ENCODE measurements at places on chromosomes 11 and 22.

GRCh38 chr11:35042224-35042623 lies 96.7 kb upstream of the CD44 start:
- no peak for DNase-seq

GRCh38 chr11:86940122-86940777 lies 14.9 kb downstream of the FZD4 start:
- DNase-seq: no peak

DNA sequence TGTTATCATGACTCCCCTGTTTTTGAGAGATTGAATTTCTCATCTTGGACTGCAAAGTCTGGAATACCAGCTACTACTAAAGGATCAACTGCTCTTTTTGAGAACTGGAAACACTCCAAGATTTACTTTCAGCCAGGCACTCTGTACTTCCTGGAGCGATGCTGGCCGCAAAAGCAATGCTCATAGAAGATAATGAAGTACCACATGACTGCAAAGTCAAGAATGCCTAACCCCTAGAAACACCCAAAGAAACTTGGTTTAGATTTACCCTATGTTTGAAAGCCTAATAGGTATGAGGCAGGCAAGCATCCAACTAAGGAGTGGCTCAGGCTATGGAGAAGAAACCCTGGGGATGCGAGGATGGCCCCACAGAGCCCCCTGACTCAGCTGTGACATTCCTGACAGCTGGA lies 47.7 kb upstream of the ARHGAP20 start:
- peak; percentile 26 for DNase-seq

DNA sequence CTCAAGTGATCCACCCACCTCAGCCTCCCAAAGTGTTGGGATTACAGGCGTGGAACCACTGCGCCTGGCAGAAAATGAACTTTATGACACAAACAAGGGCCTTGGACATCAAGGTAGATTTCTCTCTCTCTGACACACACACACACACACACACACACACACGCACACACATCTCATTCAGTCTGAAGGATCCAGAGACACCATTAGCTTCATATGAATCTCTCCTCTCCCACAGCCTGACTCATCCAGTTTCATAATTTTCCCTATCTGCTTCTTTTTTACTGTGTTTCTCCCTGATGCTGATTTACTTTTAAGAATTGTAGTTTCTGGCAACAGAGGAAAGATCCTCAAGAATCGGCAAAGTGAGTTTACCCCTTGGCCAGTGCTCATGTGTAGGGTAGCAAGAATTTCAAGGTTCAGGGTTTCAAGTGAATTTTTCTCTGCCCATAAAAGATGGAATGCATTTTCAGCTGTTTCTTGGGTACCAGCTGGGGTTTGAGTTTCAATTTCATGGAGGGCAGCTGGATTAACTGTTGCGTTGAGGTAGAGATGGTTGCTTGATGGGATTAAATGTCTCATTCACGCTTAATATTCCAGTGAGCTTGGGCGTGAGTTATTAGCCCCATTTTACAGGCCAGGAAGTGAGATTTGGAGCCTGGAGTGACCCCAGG lies 3.5 kb downstream of the MYO18B start:
- no peak for DNase-seq

DNA sequence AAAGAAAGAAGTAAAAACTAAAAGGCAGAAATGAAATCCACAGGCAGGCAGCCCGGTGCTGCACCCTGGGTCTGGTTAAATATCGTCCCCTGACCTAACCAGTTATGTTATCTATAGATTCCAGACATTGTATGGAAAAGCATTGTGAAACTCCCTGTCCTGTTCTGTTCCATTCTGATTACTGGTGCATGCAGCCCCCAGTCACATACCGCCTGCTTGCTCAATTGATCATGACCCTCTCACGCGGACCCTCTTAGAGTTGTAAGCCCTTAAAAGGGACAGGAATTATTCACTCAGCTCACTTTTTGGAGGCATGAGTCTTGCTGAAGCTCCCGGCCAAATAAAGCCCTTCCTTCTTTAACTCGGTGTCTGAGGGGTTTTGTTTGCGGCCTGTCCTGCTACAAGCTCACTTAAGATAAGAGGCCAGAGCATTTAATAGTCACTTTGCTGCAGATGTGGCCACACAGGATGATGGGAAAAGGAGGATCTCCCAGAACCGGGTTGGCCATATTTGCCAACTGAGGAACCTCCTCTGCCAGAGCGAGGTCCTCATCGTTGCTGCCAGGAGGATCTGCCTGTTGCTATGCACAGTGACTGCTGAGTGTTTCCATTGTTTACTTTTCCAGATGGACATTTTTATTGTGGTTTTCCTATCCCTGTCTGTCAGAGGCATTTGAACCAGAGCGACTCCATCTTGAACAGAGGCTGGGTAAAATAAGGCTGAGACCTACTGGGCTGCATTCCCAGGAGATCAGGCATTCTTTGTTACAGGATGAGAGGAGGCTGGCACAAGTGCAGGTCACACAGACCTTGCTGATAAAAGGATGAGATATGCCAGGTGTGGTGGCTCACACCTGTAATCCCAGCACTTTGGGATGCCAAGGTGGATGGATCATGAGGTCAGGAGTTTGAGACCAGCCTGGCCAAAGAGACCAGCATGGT lies 10.2 kb downstream of the C11orf96 start:
- DNase-seq: no peak

GRCh38 chr11:961921-962320 lies 36.3 kb downstream of the AP2A2 start:
- peak; percentile 61 for DNase-seq

DNA sequence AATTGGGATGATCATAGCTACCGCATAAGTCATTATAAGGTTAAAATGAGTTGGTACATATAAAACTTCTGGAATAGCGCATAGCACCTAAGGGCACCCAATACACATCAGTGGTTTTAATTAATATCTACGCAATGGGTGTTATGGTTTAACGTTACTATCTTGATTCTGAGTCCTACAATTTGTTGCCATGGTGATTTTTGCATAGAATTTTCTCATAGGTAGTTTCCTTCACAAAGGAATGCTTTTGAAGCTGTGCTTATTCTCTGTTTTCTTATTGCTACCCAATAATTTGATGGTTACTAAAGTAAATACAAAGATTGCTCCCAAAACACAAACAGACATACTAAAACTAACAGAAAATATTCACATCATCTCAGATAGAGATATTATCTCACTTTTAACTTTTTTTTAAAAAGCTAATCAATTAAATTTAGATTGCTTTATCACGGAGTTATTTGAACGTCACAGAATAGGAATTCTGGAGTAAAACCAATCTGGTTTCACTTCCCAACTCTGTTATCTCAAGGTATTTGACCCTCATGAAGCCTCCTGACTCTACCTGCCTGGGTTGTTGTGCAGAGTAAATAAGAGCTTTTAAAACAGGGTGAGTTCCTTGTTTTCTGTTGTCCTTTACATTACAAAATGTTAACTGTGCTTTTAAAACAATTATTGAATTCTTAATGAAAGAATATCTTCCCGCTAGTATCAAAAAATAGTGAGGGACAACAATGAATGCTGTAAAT lies 635.5 kb upstream of the CCDC90B start:
- no peak for DNase-seq

DNA sequence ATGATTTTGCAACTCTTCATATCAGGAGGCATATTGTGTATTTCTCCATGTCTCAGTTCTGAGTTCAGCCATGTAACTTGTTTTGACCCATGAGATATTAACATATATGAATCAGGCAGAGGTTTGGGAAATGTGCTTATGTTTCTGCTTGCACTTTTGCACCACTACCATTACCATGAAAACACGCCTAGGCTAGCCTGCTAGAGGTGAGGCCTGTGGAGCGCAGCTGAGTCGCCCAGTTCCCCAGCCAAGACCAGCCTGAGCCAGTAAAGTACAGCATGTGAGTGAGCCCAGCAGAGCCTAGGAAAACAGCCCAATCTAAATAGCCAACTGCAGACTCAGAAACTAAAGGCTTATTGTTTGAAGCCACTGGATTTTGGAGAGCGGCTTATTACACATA lies 18.4 kb upstream of the MYOD1 start:
- DNase-seq: no peak

DNA sequence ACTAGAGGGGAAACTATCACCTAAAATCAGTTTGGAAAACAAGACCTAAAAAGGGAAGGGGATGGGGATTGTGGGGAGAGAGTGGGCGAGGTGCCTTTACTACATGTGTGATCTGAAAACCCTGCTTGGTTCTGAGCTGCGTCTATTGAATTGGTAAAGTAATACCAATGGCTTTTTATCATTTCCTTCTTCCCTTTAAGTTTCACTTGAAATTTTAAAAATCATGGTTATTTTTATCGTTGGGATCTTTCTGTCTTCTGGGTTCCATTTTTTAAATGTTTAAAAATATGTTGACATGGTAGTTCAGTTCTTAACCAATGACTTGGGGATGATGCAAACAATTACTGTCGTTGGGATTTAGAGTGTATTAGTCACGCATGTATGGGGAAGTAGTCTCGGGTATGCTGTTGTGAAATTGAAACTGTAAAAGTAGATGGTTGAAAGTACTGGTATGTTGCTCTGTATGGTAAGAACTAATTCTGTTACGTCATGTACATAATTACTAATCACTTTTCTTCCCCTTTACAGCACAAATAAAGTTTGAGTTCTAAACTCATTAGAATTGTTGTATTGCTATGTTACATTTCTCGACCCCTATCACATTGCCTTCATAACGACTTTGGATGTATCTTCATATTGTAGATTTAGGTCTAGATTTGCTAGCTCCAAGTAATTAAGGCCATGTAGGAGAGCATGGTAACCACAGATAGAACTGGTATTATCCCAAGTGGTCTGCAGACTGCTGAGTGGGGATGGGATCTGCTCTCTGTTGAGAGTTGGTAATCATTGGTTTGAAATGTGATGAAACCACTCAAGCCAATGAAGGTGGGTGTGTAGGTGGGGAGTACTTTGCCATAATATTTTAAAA lies 3.6 kb downstream of the NEAT1 start:
- no peak for DNase-seq

DNA sequence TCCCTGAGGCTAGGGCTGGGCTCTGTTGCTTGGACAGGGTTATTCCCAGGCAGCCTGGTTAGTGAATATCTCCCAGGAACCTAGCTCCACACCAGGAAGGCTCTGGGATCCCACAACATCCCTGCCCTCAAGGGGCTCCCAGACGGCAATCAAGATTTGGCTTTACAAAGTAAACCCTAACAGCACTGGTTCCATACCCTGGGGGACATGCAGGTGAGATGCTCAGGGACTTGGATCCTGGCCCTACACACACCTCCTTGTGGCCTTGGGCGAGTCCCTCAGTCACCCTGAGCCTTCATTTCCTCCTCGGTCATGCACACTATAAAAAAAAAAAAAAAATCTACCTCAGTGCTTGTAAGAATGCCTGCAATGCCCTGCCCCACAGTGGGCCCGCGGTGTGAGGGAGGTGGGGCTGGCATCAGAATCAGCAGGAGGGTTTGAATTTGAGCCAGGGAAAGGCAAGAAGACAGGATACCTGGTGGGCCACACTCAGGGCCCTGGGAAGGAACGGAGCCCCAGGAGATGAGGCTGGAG lies 86.3 kb downstream of the MORC2 start:
- DNase-seq: no peak

GRCh38 chr22:36368359-36368983 lies 19.3 kb downstream of the MYH9 start:
- DNase-seq: peak; percentile 96

DNA sequence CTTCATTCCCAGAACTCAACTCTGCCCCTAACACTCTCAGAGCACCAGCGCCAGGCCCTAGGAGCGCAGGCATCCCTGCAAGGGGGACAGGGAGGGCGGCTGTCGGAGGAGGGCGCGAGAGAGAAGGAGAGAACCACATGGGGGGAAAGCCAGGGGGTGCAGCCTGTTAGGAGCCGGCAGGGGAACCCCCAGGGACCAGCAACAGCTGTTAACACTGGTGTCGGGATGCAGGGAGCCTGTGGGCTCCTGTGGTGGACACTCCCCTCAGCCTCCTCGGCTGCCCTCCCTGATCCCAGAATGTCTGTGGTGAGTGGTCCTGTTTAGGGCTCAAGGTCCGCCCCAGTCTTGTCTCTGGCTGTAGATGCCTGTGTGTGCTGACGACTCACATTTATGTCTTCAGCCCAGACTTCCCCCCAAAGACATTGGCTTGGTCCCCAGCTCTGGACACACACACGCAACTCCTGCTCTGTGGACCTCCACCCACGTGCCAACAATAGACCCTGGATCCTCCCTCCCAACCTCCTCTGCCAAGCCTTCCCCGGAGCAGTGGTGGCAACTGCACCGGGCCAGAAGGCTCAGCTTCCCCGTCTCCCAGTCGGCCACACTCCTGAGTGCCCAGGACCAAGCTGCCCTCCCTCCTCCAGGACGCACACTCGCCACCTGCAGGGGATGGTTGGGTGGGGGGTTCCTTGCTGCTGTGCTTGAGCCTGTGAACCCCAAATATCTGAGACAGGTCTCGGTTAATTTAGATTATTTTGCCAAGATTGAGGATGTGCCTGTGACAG lies 817 bp upstream of the IFITM5 start:
- no peak for DNase-seq

DNA sequence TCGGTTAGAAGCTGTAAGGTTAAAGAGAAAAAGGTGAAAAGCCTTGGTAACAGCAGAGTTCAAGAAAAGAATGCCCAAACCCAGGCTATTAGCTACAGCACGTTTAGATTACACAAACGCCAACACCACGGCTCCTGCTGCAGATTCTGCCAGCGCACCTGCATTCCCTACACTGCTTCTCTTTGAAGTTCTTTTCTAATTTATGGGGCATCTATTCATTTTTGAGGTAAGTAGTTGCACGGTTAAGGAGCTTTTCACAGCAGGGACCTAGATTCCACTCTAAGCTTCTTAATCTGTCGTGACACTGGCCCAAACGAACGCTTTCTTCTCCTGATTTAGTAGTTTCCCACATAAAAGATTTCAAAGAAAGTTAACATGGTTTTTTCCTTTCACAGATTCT lies 38.0 kb upstream of the CHKA start:
- no peak for DNase-seq

GRCh38 chr11:60878245-60879101 lies 11.1 kb downstream of the ZP1 start:
- DNase-seq: no peak

GRCh38 chr11:6437993-6438392 lies 2.8 kb downstream of the HPX start:
- DNase-seq: no peak

GRCh38 chr11:4559527-4560440 lies 14.8 kb downstream of the OR52M1 start:
- no peak for DNase-seq

- no peak for DNase-seq
Measured at GRCh38 chr22:22161924-22162851, 82.4 kb upstream of the VPREB1 start.

DNA sequence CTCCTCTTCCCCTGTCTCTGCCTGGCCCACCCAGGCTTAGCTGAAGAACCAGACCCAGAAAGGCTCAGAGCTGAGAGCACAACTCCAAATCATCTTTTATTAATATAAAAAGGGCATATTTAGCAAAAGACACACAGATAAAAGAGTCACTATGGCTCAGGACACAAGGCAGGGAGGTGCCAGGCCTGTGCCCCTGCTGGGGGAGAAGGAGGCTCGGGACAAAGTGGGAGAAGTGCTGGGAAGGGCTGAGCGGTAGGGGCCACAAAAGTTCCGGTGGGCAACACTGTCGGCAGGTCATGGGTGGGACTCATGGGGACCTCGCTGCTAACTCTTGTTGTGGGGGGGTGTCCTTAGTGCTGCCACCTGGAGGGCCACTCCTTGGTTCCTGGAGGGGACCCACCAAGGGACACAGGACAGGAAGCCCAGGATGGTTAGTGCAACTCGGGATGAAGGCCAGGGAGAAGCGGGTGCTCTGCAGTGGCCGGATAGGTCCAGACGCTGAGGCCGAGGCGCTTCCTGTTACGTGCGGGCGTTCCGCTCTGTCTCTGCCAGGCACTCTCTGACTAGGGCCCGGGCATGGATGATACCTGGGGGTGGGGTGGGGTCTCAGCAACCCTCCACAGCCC lies 1.4 kb upstream of the PITPNM1 start:
- DNase-seq: no peak

Measured in CMK (cell line).